ENCODE measurements at places on chromosomes 6 and 20.

DNA sequence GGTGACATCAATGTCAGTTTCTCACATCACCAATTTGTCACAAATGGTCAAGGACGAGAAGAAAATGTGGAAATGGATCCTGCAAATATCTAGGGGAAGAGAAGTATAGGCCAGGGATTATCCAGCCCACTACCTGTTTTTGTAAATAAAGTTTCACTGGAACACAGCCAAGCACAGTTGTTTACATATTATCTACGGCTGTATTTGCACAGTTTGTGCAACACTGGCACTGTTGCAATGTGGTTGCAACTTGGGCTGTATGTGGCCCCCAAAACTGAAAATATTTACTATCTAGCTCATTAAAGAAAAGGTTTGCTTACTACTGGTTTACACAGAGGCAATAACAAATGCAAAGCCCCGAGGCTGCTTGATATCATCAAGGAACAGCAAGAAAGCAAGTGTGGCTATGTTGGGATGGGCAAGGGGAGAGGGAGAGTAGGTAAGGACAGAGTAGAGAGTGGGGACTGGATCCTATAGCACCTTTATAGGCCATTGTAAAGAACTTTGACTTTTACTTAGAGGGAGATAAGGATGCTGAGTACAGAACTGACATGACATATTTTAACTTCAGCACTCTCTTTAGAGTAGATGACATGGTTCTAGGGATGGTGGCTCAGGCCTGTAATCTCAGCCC, 11.8 kb upstream of the STXBP5 start:
- DNase-seq, result no peak

DNA sequence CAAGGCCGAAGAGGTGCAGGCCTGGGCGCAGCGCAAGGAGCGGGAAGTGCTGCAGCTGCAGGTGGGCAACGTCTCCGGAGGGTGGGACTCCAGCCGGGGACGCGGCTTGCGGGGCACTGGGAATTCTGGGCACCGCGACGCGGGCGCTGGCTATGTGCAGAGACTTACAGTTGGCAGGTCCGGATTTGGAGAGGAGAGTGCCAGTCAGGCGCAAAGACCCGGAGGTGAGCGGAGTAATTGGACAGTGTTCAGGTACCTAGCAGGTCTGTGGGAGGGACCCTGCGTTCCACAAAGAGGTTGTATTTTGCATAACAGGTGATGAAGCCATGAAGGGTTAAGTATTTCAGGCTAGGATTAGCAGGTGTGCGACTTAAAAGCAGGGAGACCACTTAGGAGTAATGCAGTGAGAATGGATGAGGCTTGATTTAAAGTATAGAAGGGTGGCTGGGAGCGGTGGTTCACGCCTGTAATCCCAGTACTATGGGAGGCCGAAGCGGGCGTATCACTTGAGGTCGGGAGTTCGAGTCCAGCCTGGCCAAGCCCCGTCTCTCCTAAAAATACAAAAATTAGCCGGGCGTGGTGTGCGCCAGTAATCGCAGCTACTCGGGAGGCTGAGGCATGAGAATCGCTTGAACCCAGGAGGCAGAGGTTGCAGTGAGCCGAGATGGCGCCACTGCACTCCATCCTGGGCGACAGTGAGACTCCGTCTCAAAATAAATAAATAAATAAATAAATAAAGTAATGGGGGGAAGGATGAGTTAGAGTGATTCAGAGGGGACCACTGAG, 1.0 kb downstream of the MRPS26 start:
- DNase-seq, result no peak

DNA sequence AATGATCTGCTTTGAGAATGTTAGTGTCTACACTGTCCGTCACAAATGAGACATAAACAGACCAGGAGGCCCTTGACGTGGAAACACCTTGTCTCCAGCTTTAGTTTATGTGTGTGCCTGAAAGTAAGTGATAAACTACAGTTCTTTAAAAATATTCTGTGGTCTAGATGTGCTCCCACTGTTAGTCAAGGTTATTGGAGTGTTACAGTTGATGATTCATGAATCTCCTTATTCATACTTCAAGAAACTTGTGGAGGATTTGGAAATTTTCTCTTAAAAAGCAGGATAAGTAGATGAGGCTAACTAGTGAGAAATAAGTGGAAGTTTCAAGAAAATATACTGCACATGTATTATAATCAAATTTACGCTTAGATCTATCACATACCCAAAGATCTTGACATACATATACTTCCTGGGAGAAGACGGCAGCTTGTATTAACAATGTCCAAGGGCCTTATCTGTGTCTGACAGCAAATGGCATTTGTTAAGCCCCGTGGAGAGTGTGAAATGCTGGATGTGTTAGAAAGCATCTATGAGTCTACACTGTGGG, 90.5 kb upstream of the MBOAT1 start:
- no peak for DNase-seq

- no peak for DNase-seq
These were observed 25.6 kb downstream of the POFUT1 start for GRCh38 chr20:32233286-32233685.

- DNase-seq, result no peak
These were observed 116.8 kb downstream of the MAFB start for GRCh38 chr20:40572251-40572650.

Measured in stimulated activated CD4-positive, alpha-beta T cell treated with anti-CD3 and anti-CD28 coated beads, Interleukin-12 subunit alpha, Interleukin-12 subunit beta, amount 100 ng/mL, for 48 hours (primary cell).